ENCODE measurements at places on chromosomes 16 and 17.

- no peak for DNase-seq
Observed at GRCh38 chr17:1160591-1161390, 19.0 kb downstream of the ABR start.

- no peak for DNase-seq
Observed at GRCh38 chr17:77115510-77115909, 25.3 kb upstream of the SEC14L1 start.

GRCh38 chr16:29994600-29995323, 655 bp downstream of the HIRIP3 start:
- DNase-seq = no peak

GRCh38 chr16:22684574-22685458, 129.1 kb upstream of the HS3ST2 start:
- DNase-seq = no peak

DNA sequence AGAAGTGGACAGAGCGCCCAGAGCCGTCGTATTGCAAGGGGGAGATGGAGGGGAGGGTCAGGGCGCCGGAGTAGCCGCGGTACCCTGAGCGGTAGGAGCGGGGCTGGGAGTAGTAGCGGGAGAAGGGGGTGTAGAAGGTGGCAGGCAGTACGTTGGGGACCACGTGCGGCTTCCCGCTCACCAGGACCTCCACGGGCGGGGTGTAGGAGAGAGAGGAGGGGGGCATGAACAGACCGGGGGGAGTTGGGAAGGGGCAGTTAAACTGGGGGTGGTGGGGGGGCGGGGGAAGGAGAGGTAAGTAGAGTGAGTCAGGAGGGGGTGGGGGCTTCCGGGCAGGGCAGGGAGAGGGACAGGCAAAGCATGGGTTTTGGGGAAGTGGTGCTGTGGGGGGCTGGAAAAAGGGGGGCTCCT, 16.8 kb downstream of the ST6GALNAC2 start:
- no peak for DNase-seq

- no peak for DNase-seq
Observed at GRCh38 chr17:51995797-51996403, 162.6 kb downstream of the CA10 start.

- DNase-seq = no peak
Observed at GRCh38 chr16:89117975-89118289, 24.3 kb downstream of the ACSF3 start.

GRCh38 chr17:45345554-45346215, 28.9 kb upstream of the MAP3K14 start:
- no peak for DNase-seq

DNA sequence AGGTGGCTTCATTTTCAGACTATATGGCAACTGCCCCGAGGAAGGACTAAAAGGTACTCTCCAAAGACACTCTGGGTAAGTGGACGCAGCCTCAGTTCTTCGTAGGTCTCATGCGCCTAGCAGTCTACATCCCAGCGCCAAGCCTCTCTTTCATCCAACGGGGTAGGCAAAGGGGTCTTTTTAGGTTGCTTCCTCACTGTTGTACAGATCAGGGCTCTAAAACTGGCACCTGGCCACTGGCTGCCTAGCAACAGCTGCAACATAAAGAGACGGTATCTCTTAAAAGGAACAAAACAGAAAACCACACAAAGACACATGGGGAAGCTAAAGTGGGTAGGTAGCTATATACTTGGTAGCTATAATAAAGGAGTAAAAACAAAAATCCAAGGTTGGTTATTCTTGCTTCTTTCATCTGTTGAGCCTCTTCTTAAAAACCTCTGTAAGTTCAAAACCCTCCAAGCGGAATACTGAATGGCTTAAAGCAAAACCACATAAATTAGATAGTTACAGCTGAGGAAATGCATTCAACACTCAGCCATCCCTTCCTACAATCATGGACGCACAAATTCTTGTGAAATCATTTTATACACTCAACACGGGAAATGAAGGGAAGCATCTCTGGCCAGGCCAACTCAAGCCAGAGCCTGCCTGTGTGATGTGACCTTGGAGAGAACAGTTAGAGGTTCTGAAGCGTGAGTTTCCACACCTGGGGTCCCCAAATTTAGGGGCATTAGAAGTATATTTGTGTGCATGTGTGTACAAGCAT, 22.7 kb downstream of the CYTH1 start:
- peak; percentile 95 for DNase-seq

DNA sequence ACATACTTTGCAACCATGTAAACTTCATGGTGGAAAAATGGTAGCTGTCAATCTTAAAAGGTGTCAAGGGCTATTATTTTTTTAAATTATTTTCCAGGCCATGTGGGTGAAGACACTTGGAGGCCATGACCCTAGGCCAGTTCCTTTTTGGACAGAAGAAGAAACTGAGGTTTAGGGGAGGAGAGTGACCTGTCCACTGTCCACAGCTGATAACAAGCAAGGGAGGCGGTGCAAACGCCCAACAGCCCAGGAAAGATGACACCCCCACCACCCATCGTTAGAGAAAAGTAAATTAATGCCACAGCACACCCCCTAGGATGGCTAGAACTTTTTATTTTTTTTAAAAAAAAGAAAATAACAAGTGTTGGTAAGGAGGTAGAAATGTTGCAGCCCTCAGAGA, 19.2 kb downstream of the ENPP7 start:
- DNase-seq = no peak

DNA sequence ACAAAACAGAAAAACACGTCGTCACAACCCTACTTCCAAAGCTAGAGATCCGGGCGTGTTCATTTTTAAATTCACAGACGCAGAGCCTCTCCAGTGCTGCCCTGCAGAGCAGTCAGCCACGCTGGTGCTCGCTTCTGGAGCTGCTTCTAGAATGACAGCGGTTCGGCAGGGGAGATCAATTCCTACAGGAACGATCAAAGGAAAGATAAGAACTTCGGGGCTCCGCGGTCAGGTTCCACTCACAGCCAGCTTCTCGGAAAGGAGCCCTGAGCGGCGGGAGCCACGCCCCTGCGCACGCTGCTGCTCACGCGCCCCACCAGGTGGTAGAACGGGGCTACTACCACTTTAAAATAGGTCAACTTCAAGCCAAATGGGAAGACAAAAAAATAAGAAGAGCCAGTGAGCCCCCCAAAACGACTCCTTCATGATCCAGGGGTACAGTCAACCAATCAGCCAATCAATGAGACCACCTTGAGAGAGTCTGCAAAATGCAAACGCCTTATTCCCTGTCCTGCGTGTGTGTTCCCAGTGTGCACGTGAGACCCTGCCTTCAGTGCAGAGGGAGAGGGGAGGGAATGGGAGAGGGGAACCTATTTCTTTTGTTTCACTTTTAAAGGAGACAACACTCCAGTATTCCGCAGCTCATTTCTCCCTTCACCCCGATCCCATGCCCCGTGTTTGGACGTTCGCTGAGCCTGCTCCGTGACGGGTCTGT, 209.7 kb downstream of the RBFOX3 start:
- peak; percentile 74 for DNase-seq

- DNase-seq = no peak
Observed at GRCh38 chr17:16455997-16456741, 35.8 kb downstream of the LRRC75A start.

DNA sequence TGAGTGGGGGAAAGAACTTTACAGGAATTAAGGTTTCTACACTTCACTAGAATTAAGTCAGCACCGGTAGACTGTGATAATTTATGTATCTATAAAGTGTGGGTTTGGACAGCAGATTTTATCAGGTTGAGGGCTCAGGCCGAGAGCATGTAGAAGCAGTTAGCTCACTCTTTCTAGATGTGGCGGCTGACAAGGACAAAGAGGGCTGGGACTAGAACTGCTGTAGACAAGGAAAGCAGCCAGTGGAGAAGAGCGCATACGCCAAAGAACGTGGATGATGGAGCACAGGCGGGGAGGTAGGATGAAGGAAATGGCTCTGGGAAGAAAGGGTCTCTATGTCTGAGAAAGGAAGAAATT, 504 bp upstream of the GOSR1 start:
- DNase-seq = no peak

DNA sequence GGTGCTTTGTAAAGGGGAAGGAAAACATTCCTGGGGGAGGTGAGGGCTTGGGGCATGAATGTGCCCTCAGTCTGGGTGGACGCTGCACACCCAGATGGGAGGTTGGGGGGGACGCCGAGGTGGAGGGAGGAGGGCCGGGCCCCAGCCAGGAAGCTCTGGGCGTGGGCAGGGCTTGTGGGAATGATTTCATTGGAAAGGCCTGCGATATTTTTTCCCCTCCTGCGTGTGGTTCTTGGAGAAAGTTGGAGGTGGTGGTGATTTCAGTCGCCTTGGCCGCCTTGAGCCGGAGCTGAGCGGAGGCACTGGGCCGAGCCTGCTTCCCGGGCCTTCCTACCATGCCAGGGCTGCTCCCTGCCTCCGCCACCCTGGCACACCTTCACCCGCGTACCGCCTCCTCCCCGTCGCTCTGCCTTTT, 26.4 kb upstream of the CLEC18A start:
- no peak for DNase-seq

- DNase-seq = no peak
Observed at GRCh38 chr16:31202414-31203375, at the start of gene PYCARD. PYCARD (minus strand) TSS chr16:31202760; CDS start chr16:31202690, 70 bp downstream.

GRCh38 chr17:15659663-15660062, 24.4 kb downstream of the TRIM16 start:
- DNase-seq = no peak

- no peak for DNase-seq
Observed at GRCh38 chr17:54983260-54983659, 14.7 kb downstream of the STXBP4 start.

- peak; percentile 73 for DNase-seq
Observed at GRCh38 chr17:63930951-63931575, 1.1 kb downstream of the CD79B start.

DNA sequence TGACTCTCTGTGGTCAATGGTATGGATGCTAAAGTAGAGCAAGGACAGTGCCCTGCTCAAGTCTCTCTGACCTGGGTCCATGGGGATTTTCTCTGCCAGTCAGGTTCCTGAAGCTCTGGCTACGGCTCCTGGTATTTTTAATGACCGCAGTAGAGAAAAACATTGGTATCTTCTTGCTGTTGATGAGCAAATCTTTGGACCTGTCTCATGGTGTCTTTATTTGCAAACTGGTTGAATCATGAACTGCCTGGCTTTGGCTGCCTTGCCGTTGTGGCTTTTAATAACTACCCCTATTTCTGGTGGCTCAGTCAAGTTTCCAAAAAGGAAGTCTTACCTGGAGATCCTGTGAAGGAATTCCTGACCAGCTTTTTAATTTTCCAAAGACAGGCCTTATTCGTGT, 8.7 kb downstream of the FAM234A start:
- DNase-seq = no peak

- no peak for DNase-seq
Observed at GRCh38 chr17:43092901-43093300, 32.3 kb downstream of the BRCA1 start.

- DNase-seq = no peak
Observed at GRCh38 chr16:60304720-60305119, 1570.6 kb upstream of the GOT2 start.

DNA sequence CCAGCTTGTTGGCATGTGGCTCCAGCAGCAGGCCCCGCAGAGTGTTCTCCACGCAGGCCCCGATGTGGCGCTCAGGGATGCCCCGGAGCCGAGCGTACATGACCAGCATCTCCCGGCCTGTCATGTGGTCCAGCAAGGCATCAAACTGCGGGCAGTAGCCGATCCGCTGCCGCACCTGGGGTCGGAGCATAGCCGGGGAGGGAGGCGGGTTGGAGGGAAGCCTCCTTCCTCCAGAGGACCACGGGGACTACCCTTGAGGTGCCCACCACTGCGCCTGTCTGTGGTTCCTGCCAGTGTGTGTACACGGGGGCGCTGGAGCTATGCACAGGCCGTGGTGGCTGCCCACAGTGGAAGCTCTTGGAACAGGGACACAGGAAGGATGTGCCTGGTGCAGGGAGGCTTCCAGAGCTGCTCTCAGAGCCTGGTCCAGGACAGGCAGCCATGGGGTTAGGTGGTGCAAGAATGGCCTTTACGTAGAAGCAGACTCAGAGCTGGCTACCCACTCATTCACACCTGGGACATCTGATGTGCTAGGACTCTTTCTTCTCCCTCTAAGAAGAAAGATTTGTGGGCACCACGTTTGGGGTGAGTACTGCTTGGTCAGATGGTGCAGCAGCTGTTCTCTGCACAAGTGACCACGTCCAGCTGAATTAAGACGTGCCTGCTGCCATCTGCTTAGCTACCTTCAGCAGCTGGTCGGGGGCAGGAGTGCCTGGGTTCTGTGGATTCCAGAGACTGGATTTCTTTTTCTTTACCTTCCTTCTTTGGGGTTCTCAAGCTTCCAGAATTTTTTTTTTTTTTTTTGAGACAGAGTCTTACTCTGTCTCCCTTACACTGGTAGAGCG, 11.3 kb upstream of the RNPS1 start:
- no peak for DNase-seq

- DNase-seq = no peak
Observed at GRCh38 chr16:50096791-50097190, 31.0 kb downstream of the HEATR3 start.

GRCh38 chr17:57420734-57421717, 164.7 kb downstream of the MSI2 start:
- DNase-seq = no peak

- DNase-seq = no peak
Observed at GRCh38 chr17:32298721-32299579, 33.3 kb downstream of the RHBDL3 start.

DNA sequence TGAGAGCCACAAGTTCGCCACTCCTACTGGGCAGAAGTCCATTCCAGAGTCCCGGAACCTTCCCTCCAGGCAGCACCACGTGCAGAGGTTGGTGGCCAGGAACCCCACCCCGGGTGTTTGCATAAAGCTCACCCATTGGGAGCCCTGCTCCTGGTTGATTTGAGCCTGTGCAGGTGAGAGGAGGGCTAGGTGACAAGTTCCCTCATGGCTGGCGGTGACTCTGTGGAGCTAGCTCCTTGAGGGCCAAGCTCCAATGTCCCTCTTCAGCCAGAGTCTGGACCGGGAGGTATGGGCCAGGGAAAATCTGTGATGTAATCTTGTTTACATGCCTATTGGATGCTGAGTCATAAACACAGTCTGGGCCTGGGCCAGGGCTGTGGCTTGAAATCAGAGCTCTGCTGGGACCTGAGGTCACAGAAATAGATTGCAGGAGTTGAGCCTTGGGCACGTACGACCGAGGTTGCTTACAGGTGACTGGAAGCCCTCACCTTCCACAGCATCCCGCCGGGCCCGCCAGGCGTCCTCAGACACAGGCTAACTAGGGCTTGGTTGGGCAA, 118.9 kb downstream of the AATF start:
- DNase-seq = no peak

DNA sequence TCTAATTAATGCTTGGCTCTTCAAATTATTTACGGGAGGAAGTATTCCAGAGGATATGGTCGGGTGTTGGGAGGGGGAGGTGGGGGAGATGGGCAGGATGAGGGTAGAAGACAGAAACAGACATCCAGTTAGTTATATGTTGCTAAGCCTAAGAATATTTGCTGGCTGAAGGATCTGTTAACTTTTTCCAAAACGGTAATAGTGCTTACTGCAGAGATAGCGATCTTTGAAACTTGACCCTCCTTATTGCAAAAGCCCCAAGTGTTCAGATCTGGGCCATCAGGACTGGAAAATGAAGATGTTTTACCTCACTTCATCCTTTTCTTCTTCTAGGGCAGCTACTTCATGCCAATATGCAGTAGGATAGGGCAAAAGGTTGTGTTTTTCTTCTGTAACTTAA, 27.0 kb upstream of the MMD start:
- DNase-seq = no peak

All from NAMALWA (cell line).